Trophoblast cell (in vitro differentiated cells and primary cell): ENCODE measurements at places on chromosomes 5 and 9.

- no peak for DNase-seq
Observed at GRCh38 chr5:78550891-78551290, 97.7 kb downstream of the LHFPL2 start.

GRCh38 chr9:131407717-131408195 is 13.9 kb downstream of the PRRC2B start:
- peak; percentile 33 for DNase-seq

GRCh38 chr5:135894789-135895188 is 852 bp downstream of the IL9 start:
- no peak for DNase-seq

DNA sequence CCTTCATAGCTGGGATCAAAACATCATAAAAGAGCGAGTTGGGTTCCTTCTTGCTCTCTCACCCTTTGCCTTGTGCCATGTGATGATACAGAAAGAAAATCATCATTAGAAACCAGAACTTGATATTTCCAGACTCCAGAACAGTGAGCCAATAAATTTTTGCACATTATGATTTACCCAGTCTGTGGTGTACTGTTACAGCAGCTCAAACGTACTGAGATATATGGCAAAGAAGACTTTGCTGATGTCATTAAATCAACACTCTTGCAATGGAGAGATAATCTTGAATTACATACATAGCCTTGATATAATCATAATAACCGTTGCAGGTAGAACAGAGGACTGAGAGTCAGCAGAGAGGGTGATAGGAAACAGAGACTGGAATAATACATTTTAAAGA is 1271.6 kb downstream of the CDH12 start:
- DNase-seq, result no peak

DNA sequence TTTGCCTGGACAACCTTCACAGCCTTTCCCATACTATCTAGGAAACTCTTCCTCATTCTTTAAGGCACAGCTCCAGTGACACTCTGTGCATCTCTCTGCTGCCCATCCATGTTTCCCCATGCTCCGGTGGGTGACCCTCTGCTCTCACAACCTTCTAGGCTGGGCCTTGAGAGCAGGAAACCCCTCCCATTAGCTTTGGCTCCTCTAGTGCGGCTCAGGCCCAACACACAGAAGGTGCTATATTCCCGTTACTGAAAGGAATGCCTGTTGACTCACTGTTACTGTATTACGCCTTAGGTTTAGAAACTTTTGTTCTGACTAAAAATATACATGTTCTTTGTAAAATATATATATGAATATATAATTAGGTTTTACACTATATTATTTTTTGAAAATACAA is 8.1 kb upstream of the CCL28 start:
- DNase-seq, result no peak

- no peak for DNase-seq
Observed at GRCh38 chr5:10034001-10034400, 215.7 kb downstream of the ATPSCKMT start.
